Thoracic aorta (tissue), 2 donors: ENCODE measurements at places on chromosomes 6 and 20. TPM values are rescaled to one million over a fixed set of nuclear protein-coding genes. Genes with fewer than 3 reads are reported as not detected.

LRFN2 gene
- total RNA-seq = not detected

GRCh38 chr20:24736131-24736843, 212.8 kb upstream of the CST7 start:
- no peak overlapping the region for H3K27ac ChIP-seq
- no peak overlapping the region for H3K4me3 ChIP-seq
- no peaks in the 10 kb centered on the region for H3K27me3 ChIP-seq
- no peaks in the 10 kb centered on the region for H3K4me1 ChIP-seq
- DNase-seq = no peak
- H3K36me3 ChIP-seq = no peaks in the 10 kb centered on the region

GRCh38 chr6:130929036-130929678, 102.0 kb downstream of the SMLR1 start:
- H3K36me3 ChIP-seq = no peaks in the 10 kb centered on the region
- peak overlapping the region; percentile 34 for H3K4me3 ChIP-seq
- no peak overlapping the region for H3K27ac ChIP-seq
- peaks cover 37% of the 10 kb centered on the region for H3K4me1 ChIP-seq
- no peaks in the 10 kb centered on the region for H3K27me3 ChIP-seq
- no peak for DNase-seq

GRCh38 chr6:8446391-8446790, 11.0 kb upstream of the SLC35B3 start:
- no peak overlapping the region for H3K27ac ChIP-seq
- no peaks in the 10 kb centered on the region for H3K27me3 ChIP-seq
- H3K36me3 ChIP-seq = no peaks in the 10 kb centered on the region
- H3K4me1 ChIP-seq = no peaks in the 10 kb centered on the region

CRIP3 gene
- total RNA-seq = not detected

COL9A3 gene
- total RNA-seq = 0.54 TPM

NOTCH4 gene
- 23.6 TPM for total RNA-seq

ALDH8A1 gene
- 5.8 TPM for total RNA-seq

ZSCAN23 gene
- 1.6 TPM for total RNA-seq

DNA sequence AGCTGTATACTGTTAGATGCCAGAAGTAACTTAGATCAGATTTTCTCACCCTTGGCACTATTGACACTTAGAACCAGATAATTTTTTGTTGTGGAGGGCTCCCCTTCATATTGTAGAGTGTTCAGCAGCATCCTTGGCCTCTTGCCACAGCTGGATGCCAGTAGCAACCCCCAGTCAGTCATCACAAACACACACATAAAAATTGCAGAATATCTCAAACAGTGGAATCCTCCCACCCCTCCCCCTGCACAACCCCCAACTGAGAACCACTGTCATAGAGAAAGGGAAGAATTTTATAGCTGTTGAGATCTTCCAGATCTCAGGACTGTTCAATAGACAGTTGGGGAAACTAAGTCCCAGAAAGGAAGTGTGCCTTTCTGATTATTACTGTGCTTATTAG, 81.2 kb upstream of the VSTM2L start:
- H3K27ac ChIP-seq = no peak overlapping the region
- H3K36me3 ChIP-seq = no peaks in the 10 kb centered on the region
- DNase-seq = no peak
- H3K4me1 ChIP-seq = no peaks in the 10 kb centered on the region

RAB44 gene
- not detected for total RNA-seq

DNA sequence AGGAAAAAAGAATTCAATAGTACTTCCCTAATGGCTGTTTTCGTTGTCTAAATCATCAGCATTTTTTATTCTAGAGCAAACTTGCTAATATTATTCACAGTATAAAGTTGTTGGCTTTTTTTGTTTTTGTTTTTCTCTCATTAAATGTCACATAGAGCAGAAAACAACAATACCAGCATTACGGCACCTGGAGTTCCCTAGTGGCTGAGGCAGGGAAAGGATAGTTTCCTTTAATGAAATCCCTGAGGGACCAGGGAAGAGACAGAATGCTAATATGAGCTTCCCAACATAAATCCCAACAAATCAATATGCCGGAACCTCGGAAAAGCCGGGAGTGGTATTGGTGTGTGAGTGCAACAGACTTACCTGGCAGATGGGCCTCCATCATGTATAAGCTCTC, 235.2 kb upstream of the ASCC3 start:
- H3K4me3 ChIP-seq = no peak overlapping the region
- H3K27me3 ChIP-seq = no peaks in the 10 kb centered on the region
- no peak for DNase-seq
- no peak overlapping the region for H3K27ac ChIP-seq

MOG gene
- total RNA-seq = not detected

GRCh38 chr6:150345781-150346180, 23.0 kb upstream of the IYD start:
- no peaks in the 10 kb centered on the region for H3K27me3 ChIP-seq
- no peak for DNase-seq
- H3K36me3 ChIP-seq = no peaks in the 10 kb centered on the region
- no peak overlapping the region for H3K27ac ChIP-seq
- H3K4me1 ChIP-seq = no peaks in the 10 kb centered on the region
- H3K4me3 ChIP-seq = no peak overlapping the region

SLC4A11 gene
- 0.27 TPM for total RNA-seq

GRCh38 chr20:38337561-38338140, 8.6 kb upstream of the LBP start:
- peaks cover 6% of the 10 kb centered on the region for H3K4me1 ChIP-seq
- DNase-seq = no peak
- no peaks in the 10 kb centered on the region for H3K36me3 ChIP-seq
- no peak overlapping the region for H3K27ac ChIP-seq

DNA sequence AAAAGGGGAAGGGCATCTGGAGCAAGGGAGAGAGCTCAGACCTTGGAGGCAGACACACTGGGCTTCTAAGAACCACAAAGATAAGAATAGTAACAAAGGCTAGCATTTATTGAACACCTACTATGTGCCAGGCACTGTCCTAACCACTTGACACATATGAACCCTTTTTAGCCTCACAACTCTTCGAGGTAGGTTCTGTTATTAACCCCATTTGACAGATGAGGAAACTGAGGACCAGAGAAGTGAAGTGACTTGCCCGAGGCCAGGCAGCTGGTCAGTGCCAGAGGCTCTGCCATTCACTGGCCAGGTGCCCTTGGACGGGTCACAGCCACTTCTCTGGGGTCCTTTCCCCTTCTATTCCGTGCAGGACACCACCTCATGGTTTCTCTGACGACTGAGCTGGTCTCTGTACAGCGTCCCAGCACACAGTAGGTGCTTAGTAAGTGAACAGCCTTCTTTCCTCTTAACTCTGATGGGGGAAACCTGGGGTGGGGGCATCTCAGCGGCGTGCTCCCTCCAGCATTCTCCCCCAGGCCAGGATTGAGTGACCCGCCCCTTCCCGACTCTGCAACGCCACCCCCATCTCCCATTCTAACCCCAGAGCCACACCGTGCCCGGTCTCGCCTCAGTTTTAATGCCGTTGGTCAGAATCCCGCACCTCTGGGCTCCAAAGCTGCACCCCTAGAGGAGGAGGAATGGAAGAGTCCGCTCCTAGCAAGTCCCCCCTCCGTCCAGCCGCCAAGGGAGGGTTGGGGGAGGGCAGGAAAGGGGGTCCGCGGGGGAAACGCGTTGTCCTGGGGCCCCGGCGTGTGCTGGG, 55.7 kb downstream of the CD40 start:
- no peaks in the 10 kb centered on the region for H3K4me1 ChIP-seq
- DNase-seq = no peak
- H3K27ac ChIP-seq = no peak overlapping the region
- H3K4me3 ChIP-seq = no peak overlapping the region

NMBR gene
- total RNA-seq = not detected

GRCh38 chr6:36244641-36245280, 25.1 kb upstream of the PNPLA1 start:
- peaks cover 25% of the 10 kb centered on the region for H3K4me1 ChIP-seq
- DNase-seq = no peak
- no peak overlapping the region for H3K27ac ChIP-seq
- H3K4me3 ChIP-seq = no peak overlapping the region

BPIFB1 gene
- not detected for total RNA-seq

- no peak for DNase-seq
- no peaks in the 10 kb centered on the region for H3K27me3 ChIP-seq
- no peaks in the 10 kb centered on the region for H3K4me1 ChIP-seq
- H3K36me3 ChIP-seq = no peaks in the 10 kb centered on the region
- no peak overlapping the region for H3K4me3 ChIP-seq
Measured at GRCh38 chr20:39897781-39898466, 791.1 kb downstream of the MAFB start.

DNA sequence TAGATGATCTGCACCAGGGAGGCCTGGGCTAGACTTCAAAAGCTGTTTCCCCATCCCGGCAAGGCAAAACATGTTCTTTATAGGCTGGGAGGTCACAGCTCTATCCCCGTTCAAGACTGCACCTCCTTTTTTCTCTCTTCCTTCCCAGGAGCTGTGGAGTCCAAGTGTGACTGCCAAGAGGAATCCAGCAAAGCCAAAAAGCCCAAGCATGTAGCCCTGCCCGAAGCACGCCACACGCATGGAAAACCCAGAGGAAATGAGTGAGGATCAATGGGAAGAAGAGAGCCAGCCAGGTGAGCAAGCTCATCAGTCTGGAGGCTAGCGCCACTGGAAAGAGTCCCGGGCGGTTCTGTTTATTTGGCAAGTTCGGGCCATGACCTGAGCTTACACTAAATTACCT, 240.4 kb downstream of the PRL start:
- H3K36me3 ChIP-seq = no peaks in the 10 kb centered on the region
- no peaks in the 10 kb centered on the region for H3K27me3 ChIP-seq
- H3K27ac ChIP-seq = no peak overlapping the region

- peaks cover 25% of the 10 kb centered on the region for H3K4me1 ChIP-seq
- DNase-seq = no peak
- no peaks in the 10 kb centered on the region for H3K27me3 ChIP-seq
- no peak overlapping the region for H3K4me3 ChIP-seq
Measured at GRCh38 chr6:152099446-152100182, 292.1 kb downstream of the ESR1 start.

GRM1 gene
- total RNA-seq = 0.54 TPM

DNA sequence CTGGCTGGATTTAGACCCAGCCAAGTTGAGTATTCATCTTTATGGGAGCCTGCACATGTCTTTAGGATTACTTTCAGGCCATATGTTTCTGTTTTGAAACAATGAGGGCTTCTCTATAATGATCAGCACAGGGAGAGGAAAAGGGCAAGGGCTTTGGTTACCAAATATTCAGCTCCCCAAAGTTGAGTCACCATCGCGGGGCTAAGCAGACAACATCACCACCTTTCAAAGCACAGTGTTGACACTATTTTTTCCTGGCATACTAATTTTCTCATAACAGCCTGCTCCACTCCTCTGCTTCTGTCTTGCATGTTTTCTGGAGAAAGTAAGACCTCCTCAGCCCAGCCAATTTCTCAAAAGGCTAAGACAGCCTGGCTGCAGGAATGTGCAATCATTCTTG, 4.9 kb downstream of the SCML4 start:
- no peak overlapping the region for H3K4me3 ChIP-seq
- peaks cover 9% of the 10 kb centered on the region for H3K4me1 ChIP-seq
- H3K27ac ChIP-seq = no peak overlapping the region
- H3K27me3 ChIP-seq = no peaks in the 10 kb centered on the region
- no peak for DNase-seq
- H3K36me3 ChIP-seq = no peaks in the 10 kb centered on the region

- no peaks in the 10 kb centered on the region for H3K36me3 ChIP-seq
- peaks cover 6% of the 10 kb centered on the region for H3K4me1 ChIP-seq
- H3K27ac ChIP-seq = no peak overlapping the region
- H3K4me3 ChIP-seq = no peak overlapping the region
Measured at GRCh38 chr6:71488186-71488585, 199.6 kb downstream of the OGFRL1 start.

DNA sequence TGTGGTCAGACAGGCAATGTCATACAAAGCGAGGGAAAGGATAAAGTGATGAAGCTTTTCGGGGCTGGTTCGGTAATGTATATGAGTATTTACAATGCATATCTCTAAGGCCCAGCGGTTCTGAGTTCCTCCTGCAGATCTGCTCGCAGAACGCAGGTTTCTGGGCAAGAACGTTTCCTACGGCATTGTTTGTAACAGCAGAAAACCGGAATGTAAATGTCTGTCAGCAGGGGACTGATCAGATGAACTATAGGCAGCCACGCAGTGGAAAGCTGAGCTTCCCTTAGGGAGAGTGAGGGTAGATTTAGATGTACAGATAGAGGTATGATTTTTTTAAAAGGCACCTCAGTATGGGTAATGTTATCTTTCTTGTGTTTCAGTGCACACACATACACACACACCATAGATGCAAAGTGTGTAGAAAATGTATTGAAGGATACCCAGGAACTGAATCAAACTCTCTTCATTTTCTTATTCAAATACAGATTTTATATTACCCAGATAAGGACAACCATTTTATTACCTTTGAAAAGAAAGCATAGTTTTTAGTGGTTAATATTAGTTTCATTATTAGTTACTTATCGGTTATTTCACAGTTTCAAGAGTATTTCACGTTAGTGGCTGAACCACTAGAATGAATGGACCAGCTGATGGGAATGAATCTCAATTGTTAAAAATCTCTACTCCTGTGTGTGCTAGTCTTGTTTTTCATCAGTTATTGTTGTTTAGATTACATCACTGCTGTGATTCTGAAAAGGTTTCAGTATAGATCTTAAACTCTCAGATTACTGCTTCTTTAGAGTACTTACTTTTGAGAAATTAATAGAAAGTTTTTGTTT, 56.2 kb downstream of the SNX9 start:
- H3K4me1 ChIP-seq = no peaks in the 10 kb centered on the region
- DNase-seq = no peak
- H3K27ac ChIP-seq = no peak overlapping the region
- H3K4me3 ChIP-seq = no peak overlapping the region
- no peaks in the 10 kb centered on the region for H3K27me3 ChIP-seq

DNA sequence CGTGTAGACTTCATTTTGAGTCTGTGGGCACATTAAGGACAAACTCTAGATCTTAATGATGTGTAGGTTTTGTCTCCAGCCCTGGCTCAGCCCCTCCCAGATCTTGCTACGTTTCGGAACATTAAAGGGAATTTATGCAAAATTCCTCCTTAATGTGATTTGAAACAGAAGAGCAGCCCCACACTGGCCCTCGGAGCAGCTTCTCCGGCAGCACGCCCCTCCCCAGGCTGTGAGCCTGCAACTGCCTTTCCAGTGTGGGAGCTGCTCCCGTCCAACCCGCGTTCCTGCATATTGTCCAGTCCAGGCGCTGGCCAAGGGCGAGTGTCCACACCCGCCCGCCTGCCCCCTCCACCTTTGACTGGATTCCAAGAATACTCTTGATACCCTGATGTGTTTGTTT, 257.2 kb downstream of the TAF4 start:
- no peak overlapping the region for H3K27ac ChIP-seq
- no peak overlapping the region for H3K4me3 ChIP-seq
- DNase-seq = no peak

DNA sequence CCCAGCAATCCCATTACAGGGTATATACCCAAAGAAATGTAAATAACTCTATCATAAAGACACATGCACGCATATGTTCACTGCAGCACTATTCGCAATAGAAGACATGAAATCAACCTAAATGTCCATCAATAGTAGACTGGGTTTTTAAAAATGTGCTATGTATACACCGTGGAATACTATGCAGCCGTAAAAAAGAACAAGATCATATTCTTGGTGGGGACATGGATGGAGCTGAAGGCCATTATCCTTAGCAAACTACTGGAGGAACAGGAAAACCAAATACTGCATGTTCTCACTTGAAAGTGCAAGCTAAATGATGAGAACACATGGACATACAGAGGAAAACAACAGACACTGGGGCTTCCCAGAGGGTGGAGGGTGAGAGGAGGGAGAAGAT, 201.2 kb downstream of the GMDS start:
- no peaks in the 10 kb centered on the region for H3K4me1 ChIP-seq
- H3K27me3 ChIP-seq = no peaks in the 10 kb centered on the region
- no peak overlapping the region for H3K4me3 ChIP-seq
- no peak for DNase-seq
- no peaks in the 10 kb centered on the region for H3K36me3 ChIP-seq
